ENCODE measurements at places on chromosomes 1 and 21.
A peak's percentile ranks its signal among the peaks of the same experiment; 100 is the strongest.

DNA sequence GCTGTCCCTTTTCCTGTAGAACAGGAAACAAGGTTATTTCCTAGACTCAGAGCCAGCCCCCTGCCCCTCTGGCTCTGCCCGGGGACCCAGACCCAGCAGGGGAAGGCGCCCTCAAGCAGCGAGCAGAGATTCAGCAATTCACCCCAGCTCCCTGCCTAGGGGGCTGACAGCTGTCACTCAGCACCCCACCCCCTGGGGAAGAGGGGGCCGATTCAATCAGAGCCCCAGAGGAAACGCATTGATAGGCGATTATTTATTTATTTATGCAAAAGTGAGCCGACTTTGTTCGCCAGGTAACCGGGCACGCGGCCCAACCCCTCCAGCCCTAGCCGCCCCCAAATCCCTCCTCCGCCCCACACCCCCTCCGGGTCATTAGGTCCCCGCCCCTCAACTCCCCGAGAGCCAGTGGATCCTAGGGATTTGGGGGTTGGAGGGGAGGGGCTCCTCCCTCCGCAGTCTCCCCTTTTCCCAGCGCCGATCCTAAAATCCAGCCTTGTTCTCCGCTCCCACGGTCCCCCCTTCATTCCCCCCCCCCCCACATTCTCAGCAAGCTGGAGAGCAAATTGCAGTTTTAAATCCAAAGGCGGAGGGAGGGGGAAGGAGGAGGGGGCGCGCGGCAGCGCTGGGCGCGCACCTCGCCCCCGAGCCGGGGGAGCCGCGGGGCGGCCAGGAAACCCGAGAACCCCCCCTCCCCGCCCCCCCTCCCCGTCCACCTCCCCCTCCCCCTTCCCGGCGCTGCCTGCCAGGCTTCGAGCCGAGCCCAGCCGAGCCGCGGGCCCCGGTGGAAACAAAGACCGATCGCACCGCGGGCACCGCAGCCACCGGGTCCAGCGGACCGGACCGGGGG is 1.3 kb downstream of the AHDC1 start:
- no peak for DNase-seq

DNA sequence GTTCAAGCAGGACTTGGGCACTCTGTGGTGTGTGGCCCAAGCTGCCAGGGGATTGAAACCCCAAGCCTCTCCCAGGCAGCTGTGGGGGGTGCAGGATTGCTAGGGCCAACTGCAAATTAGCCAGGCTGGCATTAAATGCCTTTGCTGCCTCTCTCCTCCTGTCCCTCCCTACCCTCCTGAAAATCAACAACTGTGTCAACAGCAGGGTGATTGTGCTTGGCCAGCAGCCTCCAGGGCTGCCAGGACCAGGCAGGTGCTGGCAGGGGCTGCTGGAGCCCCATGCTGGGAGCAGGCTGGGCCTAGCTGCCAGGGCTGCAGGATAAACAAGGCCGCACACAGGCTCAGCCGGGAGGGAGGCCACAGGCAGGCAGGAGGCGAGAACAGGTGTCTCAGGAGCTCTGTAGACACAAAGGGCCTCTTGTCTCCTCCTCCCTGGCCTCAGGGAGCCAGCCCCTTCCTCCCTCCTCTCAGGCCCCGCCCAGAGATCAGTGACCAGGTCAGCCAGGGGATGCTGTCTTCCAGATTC is 11.4 kb downstream of the SOX13 start:
- no peak for DNase-seq

DNA sequence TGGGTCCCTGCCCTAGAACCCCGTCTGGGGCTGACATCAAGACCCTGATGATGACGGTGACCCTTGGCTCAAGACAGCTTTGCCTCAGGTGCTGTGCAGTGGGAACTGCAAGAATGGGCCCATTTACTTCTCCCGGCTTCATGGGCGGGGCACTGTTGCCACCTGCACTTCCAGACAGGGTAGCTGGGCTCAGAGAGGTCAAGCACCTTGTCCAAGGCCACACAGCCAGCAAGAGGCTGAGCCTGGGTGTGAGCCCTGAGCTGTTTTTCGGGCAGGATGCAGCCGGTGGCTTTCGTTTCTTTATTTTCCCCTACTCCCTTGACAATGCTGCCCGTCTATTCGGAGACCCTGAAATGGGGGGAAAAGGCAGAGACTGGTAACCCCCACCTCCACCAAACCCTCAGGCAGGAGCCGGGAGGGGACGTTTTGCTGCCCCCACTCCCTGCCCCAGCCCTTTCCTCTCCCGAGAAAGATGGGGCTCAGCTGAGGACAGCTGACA is 91.7 kb downstream of the PRDM16 start:
- no peak for DNase-seq

DNA sequence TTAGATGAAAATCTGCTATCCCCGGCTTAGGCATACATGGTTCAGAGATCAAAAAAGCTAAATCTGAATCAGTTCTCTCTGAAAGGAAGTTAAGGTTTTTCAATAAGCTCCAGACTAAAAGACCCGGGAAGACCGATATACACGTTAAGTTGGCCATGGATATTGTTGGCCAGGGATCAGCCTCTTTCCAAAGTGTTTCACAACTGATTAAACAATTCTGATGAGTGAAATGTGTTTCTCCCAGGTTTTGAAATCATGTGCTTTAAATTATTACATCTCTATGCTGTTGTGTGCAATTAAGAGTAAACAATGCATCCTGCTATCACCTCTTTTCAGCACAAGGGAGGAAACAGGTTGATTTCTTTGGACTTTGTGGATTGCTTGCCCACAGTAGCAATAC is 23.7 kb upstream of the GNG12 start:
- no peak for DNase-seq

DNA sequence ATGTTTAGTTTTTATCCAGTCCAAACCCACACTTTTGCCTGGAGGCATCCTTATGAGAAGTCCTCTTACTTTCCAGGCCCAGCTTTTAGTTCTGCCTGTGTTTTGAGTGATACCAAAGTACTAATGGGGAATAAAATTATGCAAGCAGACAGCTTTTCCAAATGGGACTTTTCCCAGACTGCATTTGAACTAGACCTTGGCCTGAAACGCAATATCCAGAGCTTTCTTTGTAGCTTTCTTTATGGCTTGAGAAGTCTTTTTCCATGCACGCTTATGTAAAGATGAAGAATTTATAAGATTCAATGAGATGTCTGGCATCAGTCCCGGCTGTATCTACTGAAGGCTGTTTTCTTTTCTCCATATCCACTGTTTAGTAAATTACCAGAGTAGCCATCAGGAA is 236.6 kb upstream of the RAB4A start:
- no peak for DNase-seq

GRCh38 chr1:74011736-74012135 is 186.2 kb downstream of the LRRIQ3 start:
- DNase-seq, result no peak

DNA sequence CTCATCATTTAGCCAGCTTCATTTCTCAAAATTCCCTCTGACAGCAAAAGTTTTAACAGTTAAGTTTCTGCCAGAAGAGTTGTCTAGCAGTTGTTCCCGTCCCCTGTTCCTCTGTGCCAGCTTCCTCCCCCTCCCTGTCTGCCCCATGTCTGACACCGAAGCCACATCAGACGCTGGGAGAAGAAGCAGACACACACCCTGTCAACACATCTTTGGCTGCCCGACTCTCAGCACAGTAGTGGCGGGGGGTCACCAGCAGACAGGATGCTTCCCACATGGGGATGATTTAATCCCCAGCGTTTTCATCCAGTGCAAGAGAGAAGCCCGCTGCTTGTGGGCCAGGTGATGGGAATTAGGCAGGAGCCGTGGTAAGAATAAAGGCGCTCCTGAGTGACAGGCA is 379.4 kb upstream of the RUNX1 start:
- no peak for DNase-seq

GRCh38 chr1:37476460-37477197 is 2.2 kb downstream of the ZC3H12A start:
- DNase-seq, result peak; percentile 85

DNA sequence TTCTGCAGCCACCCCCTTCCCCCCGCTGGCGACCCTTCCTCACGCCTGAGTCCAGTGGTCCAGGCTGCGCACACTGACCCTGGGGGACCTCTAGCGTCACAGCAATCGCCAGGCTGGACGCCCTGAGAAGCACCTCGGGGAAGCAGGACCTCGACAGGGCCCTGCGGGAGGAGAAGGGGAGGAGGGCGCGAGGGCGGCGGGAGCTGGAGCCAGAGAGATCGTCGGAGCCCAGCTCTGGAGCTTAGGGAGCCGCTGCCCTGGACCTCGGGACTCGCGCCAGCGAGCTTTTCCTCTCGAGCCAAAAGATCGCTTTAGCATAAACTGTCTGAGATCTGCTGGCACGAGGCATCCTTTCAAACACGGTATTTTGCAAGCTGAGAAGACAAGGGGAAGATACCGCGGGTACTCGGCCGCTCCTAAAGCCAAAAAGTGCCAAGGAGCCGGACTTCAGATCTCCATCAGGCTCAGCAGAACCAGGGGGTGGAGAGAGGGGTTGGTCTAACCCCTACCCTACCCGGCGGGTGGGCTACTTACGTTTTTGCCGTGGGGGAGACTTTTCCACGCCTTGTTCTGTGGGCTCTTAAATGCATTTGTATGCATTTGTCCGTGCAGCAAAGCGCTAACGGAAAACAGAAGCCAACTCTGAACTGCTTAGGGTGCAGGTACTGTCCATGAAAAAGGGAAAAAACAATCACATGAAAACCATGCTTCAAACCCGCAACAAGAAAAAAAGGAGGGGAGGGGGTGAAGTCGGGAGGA is 586 bp downstream of the COL24A1 start:
- DNase-seq, result no peak

GRCh38 chr1:207987164-207987563 is 76.2 kb upstream of the CD34 start:
- no peak for DNase-seq

GRCh38 chr1:160005070-160005469 is 26.7 kb downstream of the PIGM start:
- DNase-seq, result no peak

GRCh38 chr1:186682736-186683135 is 2.5 kb upstream of the PTGS2 start:
- no peak for DNase-seq

- DNase-seq, result no peak
Measured at GRCh38 chr1:84574936-84575335, 696 bp upstream of the CTBS start.

DNA sequence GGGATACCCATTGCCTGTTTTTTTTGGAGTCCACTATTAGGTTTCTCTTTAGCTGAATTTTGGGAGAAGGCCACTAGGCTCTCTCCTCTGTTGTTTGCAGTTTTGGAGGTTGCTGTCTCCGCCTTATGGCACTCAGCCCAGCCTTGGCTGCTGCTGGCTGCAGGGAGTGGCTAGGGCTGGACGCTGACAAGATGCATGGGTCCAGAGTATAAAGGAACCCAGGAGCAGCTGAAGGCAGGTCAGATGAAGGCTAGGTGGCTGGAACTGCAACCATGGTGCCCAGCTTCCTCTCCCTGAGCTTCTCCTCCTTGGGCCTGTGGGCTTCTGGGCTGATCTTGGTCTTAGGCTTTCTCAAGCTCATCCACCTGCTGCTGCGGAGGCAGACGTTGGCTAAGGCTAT is at the start of gene CYP4B1:
Gene CYP4B1, plus strand, starts transcription at position 237 of the 400 bp plus-strand sequence. Its CDS starts 36 bp downstream, at position 273.
- no peak for DNase-seq

DNA sequence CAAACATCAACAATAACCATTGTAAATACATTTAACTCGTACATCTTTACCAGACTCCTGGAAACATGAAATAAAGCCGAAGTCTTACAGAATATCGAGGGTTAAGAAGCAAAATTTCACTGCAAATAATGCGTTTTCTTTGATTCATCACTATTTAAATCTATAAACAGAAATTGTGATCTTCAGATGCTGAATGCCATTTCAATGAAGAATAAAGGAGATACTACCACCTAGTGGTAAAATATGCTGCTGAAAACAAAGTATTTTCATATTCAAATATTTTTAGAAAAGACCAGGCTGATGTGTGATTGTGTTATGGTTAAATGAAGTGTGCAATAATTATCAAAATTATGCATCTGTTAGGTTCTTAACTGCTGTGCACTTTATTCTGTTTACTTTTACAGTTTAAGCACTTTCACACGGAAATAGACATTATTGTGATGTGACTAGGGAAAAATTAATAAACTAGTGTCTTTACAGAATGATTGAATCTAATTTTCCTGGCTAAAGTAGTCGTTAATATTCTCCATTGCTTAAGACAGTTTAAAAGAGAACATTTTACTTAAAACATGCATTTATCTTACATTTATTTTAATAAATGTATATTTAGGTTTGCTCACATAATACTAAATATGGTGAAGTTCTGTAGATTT is 1093.1 kb downstream of the MRPL39 start:
- DNase-seq, result no peak

DNA sequence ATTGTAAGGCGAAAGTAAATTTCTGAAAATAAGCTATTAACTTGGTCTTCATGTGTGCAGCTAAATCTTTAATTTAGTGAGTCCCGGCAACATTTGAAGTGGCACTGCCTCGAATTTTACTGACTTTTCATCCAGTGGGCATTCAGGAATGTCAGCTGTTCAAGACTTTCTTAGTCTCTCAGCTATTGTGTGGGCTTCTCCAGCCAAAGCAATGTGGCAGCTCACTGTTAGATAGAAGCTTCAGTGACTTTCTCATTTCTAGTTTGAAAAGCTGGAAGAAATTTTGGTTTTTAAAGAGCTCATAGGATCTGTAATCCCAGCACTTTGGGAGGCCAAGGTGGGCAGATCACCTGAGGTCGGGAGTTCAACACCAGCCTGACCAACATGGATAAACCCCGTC is 44.3 kb upstream of the FAM89A start:
- no peak for DNase-seq

DNA sequence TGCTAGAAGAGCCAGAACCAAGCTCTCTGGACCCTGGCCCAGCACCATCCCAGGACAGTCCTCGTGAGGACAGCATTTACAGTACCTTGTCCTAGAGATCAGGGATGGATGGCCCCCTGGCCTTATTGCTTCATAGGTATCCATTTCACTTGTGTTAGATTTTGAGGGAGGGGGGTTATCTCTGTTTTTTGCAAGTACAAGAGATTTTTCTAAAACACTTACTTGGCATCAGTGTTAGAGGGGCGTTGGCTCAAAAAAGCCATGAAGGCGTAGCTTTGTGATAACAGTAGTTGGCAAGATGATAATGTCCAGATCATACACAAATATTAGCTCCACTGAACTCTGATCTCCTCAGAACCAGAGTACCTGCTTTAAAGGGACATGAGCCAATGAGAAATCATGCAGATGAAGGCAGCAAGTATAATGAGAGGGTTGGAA is 5.8 kb upstream of the ATP1B1 start:
- no peak for DNase-seq

Measured in HS-27A (cell line).